ENCODE measurements at places on chromosomes 12 and 14.

GRCh38 chr14:98959958-98960616 lies 311.9 kb downstream of the BCL11B start:
- no peak for DNase-seq

GRCh38 chr14:21476523-21476924 lies 235 bp downstream of the RAB2B start:
- DNase-seq, result peak; percentile 91

DNA sequence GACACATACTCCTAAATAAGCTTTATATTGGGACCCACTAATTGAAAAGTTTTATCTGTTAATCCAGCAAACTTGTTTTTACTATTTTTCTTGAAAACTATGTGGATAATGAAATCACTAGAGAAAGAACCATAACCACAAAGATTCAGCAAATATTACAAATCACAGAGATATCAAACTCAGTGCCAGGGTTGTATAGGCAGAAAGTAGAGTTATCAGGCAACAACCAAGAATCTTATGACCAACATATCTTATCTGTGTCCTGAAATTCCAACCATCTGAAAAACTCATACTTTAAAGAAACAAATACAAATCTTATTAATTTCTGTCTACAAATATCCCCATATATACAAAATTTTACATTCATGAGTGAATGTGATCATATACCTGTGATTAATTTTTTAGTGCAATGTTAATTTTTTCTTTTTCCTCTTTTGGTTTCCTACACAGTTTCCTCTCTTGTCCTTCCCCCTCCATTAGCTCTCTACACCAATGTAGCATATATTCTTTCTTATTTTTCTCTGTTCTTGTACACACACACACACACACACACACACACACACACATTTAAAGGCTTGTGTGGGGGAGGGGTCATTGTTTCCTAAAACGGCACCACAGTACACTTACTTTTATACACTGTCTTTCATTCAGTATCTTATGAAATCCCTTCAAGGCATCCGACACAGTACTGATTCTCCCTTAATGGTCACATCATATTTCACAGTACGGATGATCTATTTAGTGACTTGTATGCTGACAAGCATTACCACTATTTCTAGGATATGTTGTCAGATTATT lies 18.6 kb downstream of the AMN1 start:
- no peak for DNase-seq

DNA sequence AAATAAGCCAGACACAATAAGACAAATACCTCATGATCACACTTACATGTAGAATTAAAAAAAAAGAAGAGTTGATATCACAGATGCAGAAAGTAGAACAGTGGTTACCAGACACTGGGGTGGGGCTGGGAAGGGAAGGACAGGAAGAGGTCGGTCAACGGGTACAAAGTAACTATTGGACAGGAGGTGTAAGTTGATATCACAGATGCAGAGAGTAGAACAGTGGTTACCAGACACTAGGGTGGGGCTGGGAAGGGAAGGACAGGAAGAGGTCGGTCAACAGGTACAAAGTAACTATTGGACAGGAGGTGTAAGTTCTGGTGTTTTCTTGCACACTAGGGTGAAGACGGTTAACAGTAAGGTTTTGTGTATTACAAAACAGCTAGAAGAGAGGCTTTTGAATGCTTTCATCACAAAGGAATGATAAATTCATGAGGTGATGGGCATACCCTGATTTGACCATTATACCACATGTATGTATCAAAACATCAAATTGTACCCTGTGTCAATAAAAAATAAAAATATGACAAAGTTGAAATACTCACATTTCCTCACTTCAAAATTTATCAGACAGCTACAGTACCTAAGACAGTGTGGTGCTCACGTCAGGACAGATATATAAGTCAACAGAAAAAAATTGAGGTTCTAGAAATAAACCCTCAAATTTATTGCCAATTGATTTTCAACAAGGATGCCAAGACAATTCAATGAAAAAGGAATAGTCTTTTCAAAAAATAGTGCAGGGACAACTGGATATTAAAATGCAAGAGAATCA lies 32.8 kb downstream of the GALC start:
- DNase-seq, result peak; percentile 2

DNA sequence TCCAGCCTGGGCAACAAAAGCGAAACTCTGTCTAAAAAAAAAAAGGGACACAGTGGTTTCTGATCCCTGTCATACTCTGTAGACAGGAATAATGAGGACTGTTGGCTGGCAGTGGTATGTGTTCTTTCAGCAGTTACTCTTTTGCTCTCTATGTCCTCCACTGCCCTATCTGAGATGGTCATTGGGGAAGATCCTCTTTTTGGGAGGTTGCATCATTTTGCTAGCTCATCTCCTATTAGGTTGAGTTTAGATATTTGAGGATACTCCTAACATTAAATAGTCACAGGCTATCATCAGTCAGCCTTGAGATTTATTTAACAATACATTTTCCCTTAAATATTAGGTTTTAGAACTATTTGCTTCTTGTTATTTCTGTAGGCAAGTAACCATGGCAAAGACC lies 5.9 kb upstream of the CCDC91 start:
- no peak for DNase-seq

GRCh38 chr12:68342966-68343365 lies 10.8 kb upstream of the MDM1 start:
- no peak for DNase-seq

DNA sequence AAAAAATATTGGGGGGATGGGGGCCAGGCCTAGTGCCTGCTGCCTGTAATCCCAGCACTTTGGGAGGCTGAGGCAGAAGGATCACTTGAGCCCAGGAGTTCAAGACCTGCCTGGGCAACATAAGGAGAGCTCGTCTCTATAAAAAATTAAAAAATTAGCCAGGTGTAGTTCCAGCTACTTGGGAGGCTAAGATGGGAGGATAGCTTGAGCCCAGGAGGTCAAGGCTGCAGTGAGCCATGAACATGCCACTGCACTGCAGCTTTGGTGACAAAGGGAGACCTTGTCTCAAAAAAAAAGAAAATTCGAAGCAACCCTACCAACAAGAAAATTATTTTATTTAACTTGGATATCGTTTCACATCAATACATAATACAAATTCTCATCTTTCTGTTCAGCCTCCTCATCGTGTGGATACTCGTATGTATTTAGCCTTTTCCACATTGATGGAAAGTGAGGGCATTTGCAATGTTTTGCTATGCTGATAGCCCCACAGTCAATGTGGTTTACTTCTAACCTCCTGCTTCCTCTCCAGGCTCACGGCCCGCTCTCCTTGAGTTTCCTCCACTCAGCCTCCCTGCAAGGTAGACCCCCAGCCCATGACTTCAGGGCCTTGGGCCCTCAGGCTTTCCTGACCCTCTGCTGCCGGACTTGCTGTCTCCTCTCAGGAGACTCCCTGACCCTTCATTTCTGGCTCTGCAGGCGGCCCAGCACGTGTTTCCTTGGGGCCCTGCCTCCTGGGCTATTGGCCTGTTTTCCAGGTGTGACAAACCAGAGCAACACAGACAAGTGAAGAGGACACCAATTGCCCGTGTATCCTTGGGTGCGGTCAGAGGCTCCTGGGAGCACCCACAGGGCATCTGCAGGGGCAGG lies 54.8 kb downstream of the NFKBIA start:
- no peak for DNase-seq

GRCh38 chr12:6688543-6688998 lies 604 bp downstream of the ZNF384 start:
- peak; percentile 41 for DNase-seq
